ENCODE measurements at places on chromosomes 13 and 19.

DNA sequence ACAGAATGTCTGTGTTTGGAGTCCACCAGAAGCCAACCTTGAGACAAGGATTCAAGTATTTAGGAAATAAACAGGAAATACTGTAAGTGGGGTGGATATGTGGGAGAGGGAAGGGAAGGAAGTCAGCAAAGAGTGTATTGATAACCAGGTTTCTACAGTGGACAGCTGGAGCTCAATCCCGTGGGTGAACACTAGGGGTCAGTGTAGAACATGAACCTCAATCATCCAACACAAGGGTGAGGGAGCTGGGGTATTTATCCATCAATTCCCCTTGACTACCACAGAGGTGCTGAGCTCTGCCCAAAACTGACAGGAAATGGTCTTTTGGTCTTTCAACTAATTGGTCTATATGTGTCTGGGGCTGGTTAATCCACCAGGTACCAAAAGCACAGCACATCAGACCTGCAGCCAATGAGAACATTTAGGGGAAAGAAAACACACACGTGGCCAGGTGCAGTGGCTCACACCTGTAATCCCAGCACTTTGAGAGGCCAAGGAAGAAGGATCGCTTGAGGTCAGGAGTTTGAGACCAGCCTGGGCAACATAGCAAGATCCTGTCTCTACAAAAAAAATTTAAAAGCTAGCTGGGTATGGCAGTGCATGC is 5.6 kb upstream of the SYDE1 start:
- DNase-seq, result peak; percentile 11

DNA sequence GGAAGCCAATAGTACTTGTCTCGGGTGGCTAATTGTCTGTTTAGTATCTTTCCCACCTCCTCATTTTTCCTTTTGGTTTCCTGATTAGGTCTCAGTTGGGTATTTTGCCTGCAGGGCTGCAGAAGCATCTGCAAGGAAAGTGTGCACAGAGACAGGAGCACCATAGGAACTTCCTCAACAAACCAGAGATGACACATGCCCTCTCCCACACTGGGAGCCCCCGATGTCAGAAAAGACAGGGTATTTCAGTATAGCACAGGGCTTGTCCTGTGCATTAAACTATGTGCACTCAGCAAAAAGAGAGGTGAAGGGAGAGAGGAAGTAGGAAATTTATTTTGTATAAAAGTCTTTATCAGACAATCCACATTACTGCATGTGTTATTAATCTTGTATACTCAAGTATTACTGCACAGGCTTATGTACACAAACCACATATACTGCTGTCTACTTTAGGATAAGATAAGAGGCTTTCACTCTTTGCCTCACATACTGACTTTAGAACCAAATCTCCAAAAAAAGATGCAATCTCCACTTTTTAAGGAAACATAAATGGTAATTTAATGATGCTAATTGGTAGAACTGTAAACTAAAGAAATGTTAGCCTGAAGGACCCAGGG is 501.0 kb downstream of the FOXO1 start:
- no peak for DNase-seq

DNA sequence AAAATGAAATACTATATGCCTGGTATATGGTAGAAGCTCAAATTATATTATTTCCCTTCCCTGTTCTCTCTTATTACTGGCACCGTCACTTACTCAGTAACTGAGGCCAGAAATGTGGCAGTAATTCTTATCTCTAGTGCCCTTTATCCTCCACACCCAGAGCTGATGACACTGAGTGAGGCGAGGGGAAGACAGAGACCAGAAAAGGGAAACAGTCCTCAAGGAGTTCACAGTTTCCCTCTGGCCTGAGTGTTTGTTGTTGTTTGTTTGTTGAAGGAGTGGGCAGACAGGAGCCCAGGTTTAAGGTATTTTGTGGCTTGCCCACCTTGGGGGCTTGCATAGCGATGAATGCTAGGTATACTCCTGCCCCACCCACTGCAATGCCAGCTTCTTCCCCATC is 101.5 kb upstream of the FNDC3A start:
- no peak for DNase-seq

DNA sequence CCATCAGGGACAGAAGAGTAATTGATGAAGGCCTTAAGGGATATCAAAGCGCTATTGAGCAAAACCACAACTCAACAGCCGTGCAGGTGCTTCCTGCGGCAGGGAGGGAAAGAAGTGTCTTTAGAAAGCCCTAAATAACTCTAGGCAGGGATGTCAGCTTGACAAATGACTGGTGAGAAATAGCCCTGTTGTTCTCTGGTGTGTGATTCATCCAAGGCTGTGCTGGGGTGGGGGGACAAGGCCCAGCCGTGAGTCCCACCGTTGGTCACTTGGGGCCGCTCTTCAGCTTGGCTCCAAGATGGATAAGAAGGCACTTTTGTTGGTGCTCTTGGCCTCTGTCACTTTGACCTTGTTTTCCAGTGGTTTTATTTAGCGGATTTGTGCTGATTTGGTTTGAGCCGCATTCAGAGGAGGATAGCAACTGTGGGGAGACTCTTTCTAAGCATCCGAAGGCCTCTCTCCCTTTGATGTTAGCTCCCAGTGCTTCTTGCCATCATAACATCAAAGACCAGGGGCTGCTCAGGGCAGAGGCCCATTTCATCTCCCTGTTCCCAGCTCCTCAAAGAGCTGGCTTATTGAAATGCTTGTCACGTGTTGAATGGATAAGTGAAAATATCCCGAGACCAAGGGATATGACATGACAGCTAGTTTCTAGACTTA is 130.3 kb upstream of the SERP2 start:
- no peak for DNase-seq

- no peak for DNase-seq
These were observed 10.3 kb downstream of the ZNF787 start for GRCh38 chr19:56110515-56111448.
